ENCODE measurements at places on chromosomes 1 and 21. TPM values are rescaled to one million over a fixed set of nuclear protein-coding genes. Genes with fewer than 3 reads are reported as not detected.
A peak's percentile ranks its signal among the peaks of the same experiment; 100 is the strongest.

IGSF5 gene
- 0.12 TPM for total RNA-seq

DNA sequence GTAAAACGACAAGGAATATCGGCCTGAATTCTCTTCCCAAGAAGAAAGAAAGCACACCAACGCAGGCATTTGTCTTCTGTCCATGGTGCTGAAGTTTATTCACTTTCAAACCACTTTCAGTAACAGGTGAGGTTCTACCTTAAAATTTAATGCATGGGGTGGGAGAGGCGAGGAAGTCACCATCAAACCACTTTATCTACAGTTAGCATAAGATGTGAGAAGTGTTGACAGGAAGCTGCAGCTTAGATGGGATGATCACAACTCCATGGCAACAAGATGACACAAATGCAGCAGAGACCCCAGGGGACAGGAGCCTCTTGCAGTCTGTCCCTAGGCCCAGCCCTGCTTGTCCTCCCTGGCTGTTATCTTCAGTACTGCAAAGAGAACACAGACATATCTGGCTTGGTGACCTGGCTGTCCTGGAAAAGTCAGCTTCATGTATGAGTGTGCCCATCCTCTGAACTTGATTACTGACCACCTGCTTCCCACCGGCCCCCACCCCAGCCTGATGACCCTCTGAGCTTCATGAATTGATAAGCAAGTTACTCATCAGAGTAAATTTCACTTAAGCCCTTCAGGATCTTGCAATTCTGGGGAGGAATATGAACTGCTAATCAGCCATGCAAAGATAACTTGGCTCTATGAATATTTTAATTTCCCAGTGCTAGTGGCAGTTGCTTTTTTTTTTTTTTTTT, 1.8 kb downstream of the NPPA start:
- DNase-seq, result no peak

- peak; percentile 86 for DNase-seq
These were observed 79.1 kb downstream of the NDUFS5 start for GRCh38 chr1:39105061-39105840.

DNA sequence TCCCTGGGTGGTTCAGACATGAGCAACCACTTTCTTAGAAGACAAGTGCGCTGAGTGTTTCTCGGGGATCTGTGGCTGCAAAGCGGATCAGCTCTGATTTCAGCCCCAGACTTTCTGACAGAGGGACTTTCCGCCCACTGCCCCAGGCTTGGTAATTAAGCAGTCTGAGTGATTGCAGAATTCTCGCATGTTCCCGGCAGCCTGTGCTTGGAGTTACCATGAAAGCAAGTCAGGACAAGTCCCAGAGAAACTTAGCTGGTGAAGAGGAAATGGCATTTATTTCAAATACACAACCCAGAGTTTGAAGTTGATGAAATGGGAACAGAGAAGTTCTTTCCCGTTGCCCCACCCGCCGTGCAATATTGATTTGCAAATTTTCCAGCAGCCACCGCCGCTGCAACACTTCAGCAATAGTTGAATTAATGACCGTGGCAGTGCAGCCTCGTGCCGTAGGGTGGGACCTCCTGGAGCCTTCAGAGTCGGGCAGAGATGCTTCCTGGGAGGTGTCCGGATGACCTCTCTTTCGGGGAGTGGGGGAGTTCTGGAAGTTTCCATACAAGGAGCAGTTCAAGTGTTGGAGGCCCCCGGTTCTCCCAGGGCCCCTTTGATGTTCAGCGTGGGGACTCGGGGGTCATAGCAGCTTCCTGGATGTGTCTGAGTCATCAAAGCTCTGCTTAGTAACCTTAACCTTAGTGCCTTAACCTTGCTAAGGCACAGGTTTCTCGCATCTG, 134.7 kb downstream of the KAZN start:
- DNase-seq, result no peak

- no peak for DNase-seq
These were observed 6.2 kb downstream of the MED8 start for GRCh38 chr1:43383449-43383848.

GIPC2 gene
- total RNA-seq, result 30.5 TPM

- no peak for DNase-seq
These were observed 107.0 kb downstream of the NRIP1 start for GRCh38 chr21:14957836-14958235.
